CD8-positive, alpha-beta memory T cell (primary cell): ENCODE measurements at places on chromosomes 12 and 14. TPM values are rescaled to one million over a fixed set of nuclear protein-coding genes. Genes with fewer than 3 reads are reported as not detected.

DNA sequence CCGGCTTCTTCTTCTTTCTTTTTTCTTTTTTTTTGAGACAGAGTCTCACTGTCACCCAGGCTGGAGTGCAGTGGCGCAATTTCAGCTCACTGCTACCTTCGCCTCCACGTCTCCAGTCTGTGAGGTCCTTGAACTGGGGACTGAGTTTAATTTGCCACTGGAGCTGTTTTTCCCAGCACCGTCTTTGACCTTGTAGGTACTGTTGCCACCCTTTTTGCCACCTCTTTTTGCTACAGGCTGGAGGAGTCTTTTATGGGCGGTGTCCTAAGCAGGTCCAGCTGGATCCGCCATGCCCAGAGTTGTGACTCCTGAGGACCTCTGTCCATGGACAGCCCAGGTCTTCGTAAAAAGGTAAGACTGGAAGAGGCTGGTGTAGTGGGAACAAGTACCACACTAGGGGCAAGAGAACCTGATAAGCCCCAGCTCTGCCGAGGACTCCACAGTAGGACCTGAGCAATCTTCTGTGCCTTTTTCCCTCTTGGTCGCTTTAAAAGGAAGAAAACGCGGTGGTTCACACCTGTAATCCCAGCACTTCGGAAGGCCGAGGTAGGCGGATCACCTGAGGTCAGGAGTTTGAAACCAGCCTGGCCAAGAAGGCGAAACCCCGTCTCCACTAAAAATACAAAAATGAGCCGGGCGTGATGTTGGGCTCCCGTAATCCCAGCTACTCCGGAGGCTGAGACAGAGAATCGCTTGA is 946 bp downstream of the RNU4-2 start:
- no peak for DNase-seq

DNA sequence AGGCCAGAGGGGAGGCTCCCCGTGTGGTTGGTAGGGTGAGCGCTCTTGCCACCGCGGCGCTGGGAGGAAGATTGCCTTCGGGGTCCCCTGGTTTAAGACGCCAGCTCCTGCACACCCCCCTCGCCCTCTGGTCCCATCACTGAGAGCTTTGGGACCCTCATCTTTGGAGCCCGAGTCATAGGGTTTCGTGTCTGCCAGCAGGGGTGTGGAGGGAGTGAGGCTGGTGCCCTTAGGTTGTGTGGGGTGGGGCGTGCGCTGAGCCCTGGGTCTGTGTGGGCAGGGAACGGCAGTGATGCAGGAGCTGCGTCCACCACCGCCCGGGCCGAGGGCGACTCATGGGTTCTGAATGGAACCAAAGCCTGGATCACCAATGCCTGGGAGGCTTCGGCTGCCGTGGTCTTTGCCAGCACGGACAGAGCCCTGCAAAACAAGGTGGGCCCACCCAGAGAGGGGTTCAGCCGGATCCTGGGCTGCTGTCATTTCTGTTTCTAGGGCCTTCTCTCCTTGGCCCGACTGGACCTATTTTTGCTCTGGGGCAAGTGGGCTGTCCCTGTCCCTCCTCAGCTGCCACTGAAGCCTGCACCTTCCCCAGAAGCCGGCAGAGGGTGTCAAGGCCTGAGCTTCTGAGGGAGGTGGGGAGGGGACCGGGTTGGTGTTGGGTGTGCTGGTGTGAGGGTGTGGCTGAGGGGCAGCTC is 12.1 kb downstream of the ACADS start:
- DNase-seq = no peak

- no peak for DNase-seq
Measured at GRCh38 chr12:41032386-41032785, 155.7 kb upstream of the PDZRN4 start.

DNA sequence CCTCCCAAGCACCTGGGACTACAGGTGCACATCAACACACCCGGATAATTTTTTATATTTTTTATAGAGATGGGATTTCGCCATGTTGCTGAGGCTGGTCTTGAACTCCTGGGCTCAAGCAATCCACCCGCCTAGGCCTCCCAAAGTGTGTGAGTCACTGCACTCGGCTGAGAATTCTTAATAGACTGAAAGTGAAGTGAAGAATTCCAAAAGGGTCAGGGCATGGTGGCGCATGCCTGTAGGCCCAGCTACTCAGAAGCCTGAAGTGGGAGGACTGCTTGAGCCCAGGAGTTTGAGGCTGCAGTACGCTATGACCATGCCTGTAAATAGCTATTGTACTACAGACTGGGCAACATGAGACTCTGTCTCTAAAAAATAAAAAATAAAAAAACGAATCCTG is 43.7 kb downstream of the TCHP start:
- DNase-seq = no peak

GRCh38 chr12:52360663-52361271 is 6.5 kb downstream of the KRT85 start:
- DNase-seq = no peak

OSGEP gene
- polyA plus RNA-seq = 48.9 TPM

GRCh38 chr14:93301821-93302447 is 30.9 kb downstream of the BTBD7 start:
- no peak for DNase-seq

CMA1 gene
- not detected for polyA plus RNA-seq

- DNase-seq = no peak
Measured at GRCh38 chr12:123151457-123152454, 866 bp upstream of the PITPNM2 start.

NPFF gene
- polyA plus RNA-seq = not detected

GRCh38 chr14:63972323-63972932 is 119.6 kb downstream of the SYNE2 start:
- DNase-seq = no peak

TAS2R20 gene
- not detected for polyA plus RNA-seq

GRCh38 chr12:108112832-108113556 is 16.1 kb upstream of the WSCD2 start:
- no peak for DNase-seq

GRCh38 chr12:10243818-10244520 is 31.3 kb downstream of the GABARAPL1 start:
- DNase-seq = peak; percentile 55

- DNase-seq = no peak
Measured at GRCh38 chr14:75363570-75364227, 64.1 kb upstream of the JDP2 start.

DNA sequence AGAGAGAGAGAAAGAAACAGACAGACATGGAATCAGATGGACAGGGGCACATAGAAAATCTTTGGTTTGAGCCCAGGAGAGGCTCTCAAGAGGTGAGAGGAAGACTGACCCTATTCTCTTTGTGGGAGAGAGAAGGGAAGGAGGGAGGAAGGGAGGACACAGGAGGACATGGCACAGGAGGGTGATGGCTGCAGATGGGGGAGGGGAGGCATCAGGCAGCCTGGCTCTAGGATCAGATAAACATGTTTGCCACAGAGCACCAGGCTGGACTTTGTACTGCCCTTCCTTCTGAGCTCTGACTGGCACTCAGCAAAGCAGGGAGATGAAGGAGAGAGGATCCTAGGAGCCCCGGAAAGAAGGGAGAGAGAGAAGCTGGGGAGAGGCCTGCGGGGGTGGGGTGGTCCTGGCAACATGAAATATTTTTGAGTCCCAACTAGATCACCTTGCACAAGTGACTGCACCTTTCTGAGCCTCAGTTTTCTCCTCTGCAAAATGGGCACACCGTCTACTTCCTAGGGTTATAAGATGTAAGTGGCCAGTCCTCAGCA is 6.1 kb downstream of the HNF1A start:
- no peak for DNase-seq

DNA sequence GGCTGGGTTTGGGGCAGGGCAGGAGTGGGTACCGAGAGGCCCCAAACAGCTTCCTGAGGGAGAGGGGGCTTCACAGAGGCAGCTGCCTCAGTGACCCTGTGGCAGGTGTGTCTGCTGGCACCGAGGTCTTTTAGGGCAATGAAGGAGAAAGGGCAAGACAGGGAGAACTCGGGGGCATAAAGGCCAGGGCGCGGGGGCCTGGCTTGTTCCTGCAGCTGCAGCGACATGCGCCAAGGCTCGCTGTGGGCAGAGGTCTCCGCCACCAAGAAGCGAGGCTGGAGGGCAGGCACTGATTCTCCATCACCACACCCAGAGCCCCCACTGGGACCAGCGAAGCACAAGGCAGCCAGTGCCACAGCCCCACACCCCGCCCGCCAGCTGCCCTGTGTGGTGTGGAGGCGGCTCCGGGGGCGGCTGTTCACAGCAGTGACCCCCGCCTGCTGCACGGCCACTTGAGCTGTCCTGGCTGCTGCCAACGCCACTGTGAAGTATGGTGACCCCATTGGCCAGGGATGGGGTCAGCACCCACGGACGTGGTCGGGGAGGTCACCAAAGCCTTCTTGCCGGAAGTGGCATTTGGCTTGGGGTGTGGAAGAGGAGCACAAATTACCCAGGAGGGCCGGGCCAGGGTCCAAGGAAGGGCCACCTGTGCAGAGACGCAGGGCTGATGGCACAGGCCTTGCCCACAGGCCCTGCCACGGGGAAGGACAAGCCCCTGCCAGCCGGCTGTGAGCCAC is 16.4 kb downstream of the BAG5 start:
- DNase-seq = no peak

- DNase-seq = no peak
Measured at GRCh38 chr14:99188731-99189191, 83.2 kb downstream of the BCL11B start.

DNA sequence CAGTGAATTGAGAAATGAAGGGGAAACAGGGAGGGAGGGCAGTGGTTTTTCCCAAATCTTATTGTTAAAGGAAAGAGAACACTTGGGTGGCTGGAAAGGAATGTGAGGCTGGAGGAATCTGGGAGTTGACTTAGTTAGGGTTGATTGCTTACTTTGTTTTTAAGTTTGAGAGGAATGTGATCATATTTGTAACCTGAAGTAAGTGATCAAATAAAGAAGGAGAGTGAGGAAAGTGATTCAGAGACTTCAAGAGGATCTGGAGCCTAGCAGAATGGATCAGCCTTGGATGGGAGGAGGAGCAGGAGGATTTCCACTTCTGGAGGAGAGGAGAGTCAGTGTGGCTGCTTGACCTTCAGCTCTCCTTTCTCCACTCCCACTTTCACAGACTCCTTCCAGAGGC is 6.0 kb upstream of the LRP6 start:
- no peak for DNase-seq

SLC39A2 gene
- not detected for polyA plus RNA-seq

- no peak for DNase-seq
Measured at GRCh38 chr14:91841065-91841464, 26.3 kb downstream of the TC2N start.

GRCh38 chr12:293199-293598 is 30.6 kb upstream of the SLC6A13 start:
- DNase-seq = no peak

GRCh38 chr12:26867080-26867479 is 34.1 kb upstream of the ITPR2 start:
- no peak for DNase-seq

DNA sequence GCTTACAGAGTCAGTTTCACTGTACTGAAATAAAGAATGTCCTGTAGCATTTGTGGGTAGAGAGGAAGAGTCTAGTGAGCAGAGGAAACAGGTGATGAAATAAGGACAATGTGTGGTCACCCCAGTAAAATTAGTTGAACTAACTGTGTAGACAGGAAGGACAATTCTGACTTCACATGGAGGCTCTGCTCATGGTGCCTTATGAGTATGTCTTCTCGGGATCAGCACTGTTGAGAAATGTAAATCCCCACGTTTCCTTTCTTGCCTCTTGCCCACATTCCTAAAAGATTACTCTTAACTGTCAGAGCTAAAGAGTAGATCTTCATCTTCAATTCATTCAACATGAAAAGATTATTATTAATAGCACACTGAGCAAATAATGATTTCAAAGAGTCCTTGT is 113.2 kb upstream of the FLRT2 start:
- no peak for DNase-seq

GRCh38 chr12:120254809-120255208 is 10.7 kb downstream of the PXN start:
- DNase-seq = no peak

- DNase-seq = no peak
Measured at GRCh38 chr14:21467616-21468015, 9.1 kb downstream of the RAB2B start.

GRCh38 chr14:24846261-24846660 is 203.7 kb downstream of the STXBP6 start:
- no peak for DNase-seq

GRCh38 chr14:75340921-75341320 is 62.3 kb downstream of the FOS start:
- no peak for DNase-seq

GRCh38 chr12:75933101-75933500 is 98.5 kb downstream of the PHLDA1 start:
- DNase-seq = no peak

IL22 gene
- polyA plus RNA-seq = not detected

DNA sequence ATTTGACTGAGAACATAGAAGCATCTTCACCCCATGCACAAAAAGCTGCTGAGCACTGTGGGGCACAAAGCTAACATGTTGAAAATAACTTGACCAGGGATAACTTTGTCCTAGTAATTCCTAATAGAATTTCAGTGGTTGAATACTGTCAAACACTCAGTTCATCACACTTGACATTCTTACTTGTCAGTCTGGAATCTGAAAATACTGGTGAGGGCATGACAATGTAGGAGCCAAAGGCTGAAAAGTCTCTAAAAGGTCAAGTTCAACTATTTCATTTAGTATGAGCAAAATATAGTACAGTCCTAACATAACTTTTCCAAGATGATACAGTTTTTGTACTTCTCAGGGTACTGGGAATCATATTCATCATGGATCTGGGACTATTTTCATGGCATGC is 504.4 kb upstream of the LMO3 start:
- no peak for DNase-seq

- DNase-seq = no peak
Measured at GRCh38 chr12:84696908-84697540, 215.6 kb downstream of the SLC6A15 start.

DNA sequence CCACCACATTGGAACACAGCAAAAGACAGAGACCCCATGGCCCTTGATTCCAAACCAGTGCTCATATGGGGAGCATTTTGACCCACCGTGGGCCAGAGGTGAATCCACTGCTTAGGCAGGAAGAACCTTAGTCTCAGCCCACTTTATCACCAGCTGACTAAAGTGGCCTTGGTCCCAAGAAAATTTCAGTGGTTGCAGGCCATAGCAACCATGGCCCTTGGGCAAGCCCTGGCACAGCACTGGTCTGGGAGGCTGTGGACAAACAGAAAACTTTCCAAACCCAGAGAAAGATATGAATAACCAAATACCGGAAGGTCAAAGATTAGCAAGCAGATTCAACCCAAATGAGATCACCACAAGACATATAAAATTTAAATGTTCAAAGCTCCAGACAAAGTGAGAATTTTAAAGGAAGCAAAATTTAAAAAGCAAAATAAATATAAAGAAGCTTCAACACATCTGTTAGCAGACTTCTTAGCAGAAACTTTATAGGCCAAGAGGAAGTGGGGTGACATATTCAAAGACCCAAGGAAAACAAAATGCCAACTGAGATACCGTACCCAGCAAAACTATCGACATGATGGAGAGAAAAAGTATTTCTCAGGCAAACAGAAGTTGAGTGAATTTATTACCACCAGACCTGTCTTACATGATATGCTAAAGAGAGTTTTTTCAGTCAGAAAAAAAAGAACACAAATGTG is 7.8 kb downstream of the KLRK1 start:
- DNase-seq = no peak

DNA sequence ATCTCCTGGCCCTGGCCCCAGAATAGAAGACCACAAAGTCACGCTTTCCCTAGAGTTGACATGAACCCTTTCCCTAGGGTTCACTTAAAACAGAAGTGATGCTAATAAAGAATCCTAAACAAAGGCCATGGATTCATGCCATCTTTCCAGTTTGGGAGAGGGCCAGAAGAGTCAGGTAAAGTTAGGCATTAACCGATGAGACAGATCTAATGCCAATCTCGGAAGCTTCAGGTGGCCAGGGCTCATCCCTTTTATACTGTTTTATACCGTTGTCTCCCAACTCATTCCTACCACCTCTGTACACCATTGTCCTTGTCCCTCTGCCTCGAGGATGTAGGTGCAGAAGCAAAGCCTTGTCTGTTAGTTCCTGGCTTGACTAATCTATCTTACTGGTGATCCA is 22.8 kb upstream of the ACTR10 start:
- DNase-seq = no peak
